Stimulated activated CD8-positive, alpha-beta memory T cell treated with anti-CD3 and anti-CD28 coated beads, Interleukin-7, amount 100 ng/mL, for 4 hours (primary cell): ENCODE measurements at places on chromosomes 5 and 9.
A peak's percentile ranks its signal among the peaks of the same experiment; 100 is the strongest.

GRCh38 chr9:93959739-93960154 lies 4.6 kb upstream of the BARX1 start:
- DNase-seq, result no peak

GRCh38 chr5:36704131-36704530 lies 97.7 kb downstream of the SLC1A3 start:
- no peak for DNase-seq

DNA sequence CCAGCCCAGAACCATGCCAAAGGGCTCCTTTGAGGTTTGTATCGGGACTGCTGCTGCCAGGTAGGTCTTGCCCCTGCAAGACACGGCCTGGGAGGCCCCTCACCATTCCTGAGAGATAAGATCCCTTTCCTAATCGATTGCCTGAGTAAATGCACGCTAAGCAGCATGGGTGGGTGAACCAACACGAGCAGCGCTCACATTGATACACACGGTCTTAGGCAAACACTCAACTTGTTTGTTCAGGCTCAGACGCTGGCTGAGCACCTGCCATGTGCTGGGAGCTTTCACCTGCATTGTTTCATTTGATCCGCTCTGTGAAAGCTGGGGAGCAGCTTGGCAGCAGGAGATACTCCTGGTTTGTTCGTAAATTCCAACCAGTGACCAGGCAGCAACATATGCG lies 76.9 kb upstream of the NEURL1B start:
- no peak for DNase-seq

GRCh38 chr9:100428871-100429654 lies 2.1 kb downstream of the MSANTD3 start:
- DNase-seq, result no peak

- peak; percentile 34 for DNase-seq
Observed at GRCh38 chr5:154221371-154221896, 30.9 kb downstream of the GALNT10 start.

GRCh38 chr5:139763930-139764791 lies 31.4 kb upstream of the PSD2 start:
- DNase-seq, result no peak

- no peak for DNase-seq
Observed at GRCh38 chr5:72147569-72147968, 40.3 kb downstream of the MAP1B start.

GRCh38 chr5:17743580-17744435 lies 109.5 kb downstream of the TAF11L14 start:
- DNase-seq, result no peak

DNA sequence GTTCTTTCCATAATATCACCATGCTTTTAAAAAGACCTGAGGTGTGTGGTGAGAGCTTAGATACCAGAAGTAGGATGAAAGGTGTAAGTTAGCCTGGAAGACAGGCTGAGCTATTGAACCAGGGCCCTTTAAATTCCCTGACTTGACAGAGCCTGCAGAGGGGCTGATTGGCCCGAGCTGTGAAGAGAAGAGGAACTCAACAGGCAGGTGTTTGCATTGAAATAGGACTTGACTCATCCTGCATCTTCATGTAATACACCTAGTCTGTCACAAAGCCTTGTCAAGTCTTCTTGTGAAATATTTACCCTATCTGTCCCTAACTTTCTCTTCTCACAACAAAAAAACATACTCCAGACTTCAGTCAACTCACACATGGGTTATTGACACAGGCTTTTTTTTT lies 16.6 kb upstream of the ANP32B start:
- no peak for DNase-seq

- no peak for DNase-seq
Observed at GRCh38 chr9:21883642-21884041, 81.2 kb downstream of the MTAP start.

- no peak for DNase-seq
Observed at GRCh38 chr5:171673328-171673727, 112.3 kb upstream of the SMIM23 start.

DNA sequence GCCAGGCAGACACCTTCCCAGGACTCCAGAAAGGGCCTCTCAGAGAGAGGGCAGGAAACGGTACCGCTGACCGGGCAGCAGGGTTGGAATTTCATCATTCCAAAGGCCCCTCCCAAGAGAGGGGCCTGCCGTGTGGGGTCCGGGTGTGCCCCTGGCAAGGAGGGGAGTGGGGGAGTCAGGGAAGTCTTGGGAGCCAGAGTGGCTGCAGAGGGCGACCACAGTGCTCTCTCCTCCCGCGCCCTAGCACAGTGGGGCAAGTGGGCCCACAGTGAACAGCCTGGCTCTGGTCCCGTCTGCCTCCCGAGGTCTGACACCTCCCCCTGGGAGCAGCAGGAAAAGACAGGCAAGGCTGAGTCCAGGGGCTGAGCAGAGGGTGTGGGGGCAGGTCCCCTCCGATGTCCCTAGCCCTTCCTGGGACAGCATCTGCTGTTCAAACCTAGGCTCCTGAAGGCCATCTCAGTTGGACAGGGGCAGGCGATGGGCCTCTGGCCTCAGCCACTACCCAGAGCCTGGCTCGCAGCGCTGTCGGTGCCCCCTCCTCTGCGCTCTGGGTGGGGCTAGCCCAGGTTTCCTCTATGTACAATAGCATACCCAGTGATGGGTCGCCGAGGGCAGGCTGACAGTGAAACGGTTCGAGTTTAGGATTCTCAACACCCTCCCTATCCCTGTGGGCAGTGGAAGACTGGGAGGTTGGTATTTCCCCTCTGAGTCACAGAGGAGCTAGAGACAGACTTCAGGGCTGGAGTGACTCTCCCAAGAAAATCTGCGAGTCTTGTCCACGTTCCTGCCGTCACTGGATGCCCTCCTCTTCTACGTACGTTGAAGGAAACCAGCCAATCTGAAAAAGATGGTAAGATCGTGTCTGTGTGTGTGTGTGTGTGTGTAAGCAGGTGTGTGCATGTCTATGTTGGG lies 25.4 kb upstream of the SARDH start:
- DNase-seq, result no peak

DNA sequence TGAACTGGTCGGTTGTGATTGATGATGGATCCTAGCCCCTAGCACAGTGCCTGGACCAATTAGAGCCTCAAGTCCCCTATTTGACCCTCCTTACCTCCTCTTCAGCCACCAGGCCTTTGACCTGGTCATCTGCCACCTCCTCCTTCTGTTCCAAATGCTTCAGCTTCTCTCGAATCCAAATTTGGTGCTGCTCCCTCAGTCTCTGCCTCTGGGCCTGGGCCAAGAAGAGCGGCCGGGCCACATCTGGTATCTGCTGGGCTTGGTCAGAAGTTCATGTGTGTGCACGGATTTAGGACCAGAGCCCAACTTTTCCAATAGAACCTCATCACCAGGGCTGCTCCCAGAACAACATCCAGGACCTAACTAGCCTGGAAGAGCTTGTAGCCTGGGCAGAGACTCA lies 6.5 kb downstream of the SLC35A4 start:
- no peak for DNase-seq

DNA sequence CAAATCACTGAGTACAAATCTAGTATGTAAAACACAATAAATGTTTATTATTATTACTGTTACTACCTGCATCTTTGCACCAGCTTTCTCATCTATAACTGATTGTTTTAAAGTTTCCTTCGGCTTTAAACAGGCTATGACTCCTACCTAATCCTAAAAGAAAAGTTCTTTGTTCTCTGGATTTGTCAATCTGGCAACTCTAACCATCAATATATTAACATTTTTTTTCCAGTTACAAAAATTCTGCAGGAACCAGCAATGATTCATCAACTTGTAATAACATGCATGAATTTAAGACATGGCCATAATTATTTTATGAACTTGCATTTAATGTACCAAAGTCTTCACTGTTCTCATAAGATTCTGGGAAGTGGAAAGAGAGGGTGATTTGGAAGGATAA lies 228.5 kb downstream of the PIK3R1 start:
- DNase-seq, result no peak

DNA sequence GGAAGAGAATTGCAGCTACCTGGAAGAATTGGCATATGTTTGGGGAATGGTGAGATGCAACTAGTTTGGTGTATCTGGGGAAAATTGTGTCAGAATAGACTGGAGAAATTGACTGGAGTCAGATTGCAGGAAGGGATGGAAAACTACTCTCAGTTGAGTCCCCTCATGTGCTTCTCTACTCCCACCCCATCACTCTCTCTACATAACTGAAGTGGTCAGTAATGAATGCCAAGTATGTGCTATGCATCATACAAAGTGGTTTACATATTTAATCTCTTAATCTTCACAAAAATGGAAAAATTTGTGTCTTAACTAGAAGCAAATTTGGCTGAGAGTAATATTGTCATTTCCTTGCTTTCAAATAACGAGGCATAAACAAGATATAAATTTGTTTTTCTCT lies 146.4 kb upstream of the TNC start:
- DNase-seq, result no peak

- no peak for DNase-seq
Observed at GRCh38 chr5:120604884-120605283, 140.8 kb downstream of the PRR16 start.

DNA sequence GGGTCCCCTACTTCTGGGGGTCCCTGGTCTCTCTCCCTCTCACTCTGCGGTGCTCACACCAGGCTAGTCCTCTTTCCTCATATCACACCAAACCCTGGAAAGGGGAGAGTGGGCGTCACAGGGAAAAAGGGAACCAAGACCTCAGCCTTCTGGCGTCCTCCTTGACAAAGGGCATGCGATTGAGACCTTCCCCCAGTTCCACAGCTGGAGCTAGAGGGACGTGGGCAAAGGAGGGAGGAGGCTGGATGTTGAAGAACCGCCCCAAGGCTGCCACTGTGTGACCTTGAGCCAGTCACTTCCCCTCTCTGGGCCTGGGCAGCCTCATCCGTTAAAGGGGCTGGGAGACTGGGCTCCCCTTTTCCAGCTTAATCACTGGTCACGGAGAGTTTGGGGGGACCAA lies 18.5 kb upstream of the TOR2A start:
- no peak for DNase-seq

DNA sequence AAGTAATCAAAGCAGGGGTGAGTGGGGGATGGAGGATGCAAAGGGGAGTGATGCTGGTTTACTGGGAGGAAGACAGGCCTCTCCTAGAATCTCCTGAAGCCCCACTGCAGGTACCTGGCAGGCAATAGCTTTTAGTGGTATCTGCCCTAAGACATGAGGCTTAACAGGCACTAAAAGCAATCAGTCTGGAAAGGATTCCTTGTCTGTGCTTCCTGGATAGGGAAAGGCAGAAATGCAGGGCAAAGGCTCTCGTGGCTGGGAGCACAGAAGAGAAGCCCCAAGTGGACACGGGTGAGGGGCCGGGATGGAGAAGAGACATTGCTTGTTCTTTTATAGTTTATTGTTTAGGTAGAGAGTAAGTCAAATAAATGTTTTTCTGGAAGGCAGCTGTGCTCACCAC lies 40.1 kb downstream of the CCNJL start:
- no peak for DNase-seq

- DNase-seq, result no peak
Observed at GRCh38 chr9:18739127-18739526, 265.2 kb downstream of the ADAMTSL1 start.

DNA sequence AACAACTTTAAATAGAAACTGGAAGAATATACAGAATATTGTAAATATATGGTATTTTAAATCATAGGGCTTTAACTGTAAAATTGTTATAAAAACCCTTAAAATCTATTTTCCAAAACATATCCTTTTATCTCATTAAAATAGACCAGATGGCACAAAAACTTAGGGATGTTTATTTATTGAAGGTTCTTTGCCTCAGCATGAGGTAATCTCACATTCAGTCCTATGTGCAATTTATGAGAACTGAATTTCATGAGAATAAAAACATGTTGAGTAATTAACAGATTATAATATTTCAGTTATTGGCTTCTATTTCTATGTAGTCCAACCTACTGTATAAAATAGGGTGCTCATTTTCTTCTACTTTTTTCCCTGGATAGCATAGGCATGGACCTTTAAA lies 329.2 kb upstream of the PRR16 start:
- no peak for DNase-seq

- no peak for DNase-seq
Observed at GRCh38 chr9:121368745-121369144, 1.3 kb downstream of the STOM start.

- DNase-seq, result no peak
Observed at GRCh38 chr9:121322037-121322736, 47.9 kb downstream of the STOM start.

DNA sequence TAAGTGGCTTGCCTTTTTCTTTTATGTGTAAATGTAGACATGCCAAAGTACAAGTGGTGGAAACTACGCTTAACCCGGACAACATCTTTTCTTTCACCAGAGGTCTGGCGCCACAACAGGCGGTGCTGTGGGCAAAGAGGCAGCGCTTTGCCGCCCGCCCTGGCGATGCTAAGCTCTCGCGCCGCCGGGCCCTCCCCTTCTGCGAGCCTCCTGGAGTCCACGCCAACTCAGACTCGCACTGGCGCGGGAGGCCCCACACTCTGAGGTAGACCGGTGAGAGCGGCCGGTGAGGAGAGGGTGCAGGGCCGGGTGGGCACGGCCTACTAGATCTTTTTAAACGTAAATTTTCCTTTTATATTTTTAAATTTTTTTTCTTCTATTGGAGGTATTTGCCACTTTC lies 2253.1 kb upstream of the C9orf72 start:
- no peak for DNase-seq

DNA sequence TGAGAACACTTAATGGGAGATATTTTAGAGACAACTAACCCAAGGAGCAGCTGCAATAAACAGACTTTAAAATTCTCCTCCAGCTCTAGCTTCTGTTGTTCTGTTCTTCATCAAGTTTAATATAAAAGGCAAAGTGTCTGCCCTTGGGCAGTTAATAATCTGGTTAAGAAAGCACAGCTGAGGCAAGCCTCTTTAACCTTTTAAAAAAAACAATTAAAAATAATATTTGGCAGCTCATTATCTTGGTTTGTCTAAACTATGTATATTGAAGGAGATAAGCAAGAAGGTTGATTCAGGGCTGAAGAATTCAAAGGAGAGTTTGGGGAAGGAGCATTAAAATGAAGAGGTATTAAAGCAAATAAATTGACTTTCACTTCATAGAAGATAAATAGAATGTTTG lies 75.4 kb downstream of the TSSK1B start:
- DNase-seq, result no peak

- no peak for DNase-seq
Observed at GRCh38 chr5:43320846-43321245, 7.6 kb upstream of the HMGCS1 start.

DNA sequence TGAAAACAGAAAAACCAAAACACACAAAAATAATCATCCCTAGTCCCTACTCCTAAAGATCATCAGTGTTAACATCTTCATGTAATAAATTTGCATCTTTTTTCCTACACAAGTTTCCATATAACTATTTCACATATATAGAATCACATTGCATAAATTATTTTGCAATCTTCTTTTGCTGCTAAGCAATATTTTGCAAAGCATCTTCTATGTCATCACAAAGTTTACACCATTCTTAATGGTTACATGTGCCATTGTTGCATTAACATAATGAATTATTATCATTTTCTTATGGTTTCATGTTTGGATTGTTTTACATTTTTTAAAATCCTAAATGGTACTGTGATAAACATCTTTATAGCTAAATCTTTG lies 17.8 kb downstream of the SH3TC2 start:
- no peak for DNase-seq

DNA sequence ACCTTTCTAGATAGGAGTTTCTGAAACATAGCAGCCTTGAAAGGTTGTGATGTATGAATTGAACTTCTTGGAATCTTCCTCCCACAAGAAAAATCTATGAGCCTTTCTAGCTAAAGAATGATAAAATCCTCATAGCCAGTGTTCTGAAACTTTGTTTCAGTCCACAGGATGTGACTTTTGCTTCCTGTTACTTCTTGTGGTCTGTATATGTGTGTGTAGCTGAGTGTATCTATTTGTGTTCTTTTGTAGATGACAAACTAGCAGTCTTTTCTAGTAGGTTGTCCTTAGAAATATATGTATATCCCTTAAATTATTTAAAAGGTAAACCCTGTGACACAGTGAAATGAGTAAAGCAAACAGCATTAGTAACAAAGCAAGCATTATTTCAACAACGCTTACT lies 188.8 kb downstream of the MRPS30 start:
- no peak for DNase-seq

- peak; percentile 75 for DNase-seq
Observed at GRCh38 chr9:75890472-75891276, at the start of gene PCSK5. Gene PCSK5 (plus strand): TSS chr9:75890673. CDS start chr9:75891182, 509 bp downstream.
